Eye (tissue), 1 donor: ENCODE measurements at places on chromosomes 6 and 20.
A peak's percentile ranks its signal among the peaks of the same experiment; 100 is the strongest.

DNA sequence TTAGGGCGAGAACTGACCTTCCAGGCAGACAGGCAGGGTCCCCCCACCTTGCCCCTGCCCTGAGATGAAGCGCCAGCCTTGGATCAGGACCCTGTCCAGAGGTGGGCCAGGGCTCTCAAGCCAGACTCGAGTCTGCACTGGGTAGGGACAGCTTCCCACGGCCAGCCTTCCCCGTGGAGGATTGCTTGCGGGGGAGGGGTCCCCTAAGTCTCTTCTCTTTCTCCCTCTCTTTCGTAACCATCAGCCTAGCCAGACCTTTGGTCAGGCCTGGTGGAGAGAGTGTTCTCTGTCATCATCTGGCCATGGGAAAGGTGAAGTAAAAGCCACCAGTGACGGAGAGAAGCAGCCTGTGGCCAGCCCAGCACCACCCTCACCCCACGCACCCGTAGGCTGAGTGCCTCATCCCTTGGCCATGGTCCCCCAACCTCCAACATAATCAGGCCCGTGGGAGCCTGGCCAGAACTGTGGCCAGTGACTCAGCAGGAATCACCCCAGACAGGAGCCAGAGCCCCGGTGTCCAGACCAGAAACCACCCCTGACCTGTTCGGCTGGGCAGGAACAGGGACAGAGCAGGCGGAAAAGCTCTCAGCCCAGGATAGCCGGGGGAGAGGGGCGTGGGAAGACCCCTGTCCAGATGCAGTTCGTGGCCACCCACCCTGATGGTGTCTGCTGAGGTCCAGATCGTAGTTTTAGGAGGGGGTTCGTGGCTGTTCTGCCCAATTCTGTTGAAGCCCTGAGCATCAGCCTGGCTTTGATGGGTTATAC lies 47.1 kb downstream of the SNAI1 start:
- no peak for DNase-seq

- no peak for DNase-seq
These were observed 23.3 kb upstream of the SNRNP48 start for GRCh38 chr6:7566617-7567173.

- DNase-seq, result no peak
These were observed 47.8 kb upstream of the PLCG1 start for GRCh38 chr20:41089555-41089954.

GRCh38 chr20:34246126-34246626 lies 5.0 kb downstream of the ASIP start:
- DNase-seq, result no peak

DNA sequence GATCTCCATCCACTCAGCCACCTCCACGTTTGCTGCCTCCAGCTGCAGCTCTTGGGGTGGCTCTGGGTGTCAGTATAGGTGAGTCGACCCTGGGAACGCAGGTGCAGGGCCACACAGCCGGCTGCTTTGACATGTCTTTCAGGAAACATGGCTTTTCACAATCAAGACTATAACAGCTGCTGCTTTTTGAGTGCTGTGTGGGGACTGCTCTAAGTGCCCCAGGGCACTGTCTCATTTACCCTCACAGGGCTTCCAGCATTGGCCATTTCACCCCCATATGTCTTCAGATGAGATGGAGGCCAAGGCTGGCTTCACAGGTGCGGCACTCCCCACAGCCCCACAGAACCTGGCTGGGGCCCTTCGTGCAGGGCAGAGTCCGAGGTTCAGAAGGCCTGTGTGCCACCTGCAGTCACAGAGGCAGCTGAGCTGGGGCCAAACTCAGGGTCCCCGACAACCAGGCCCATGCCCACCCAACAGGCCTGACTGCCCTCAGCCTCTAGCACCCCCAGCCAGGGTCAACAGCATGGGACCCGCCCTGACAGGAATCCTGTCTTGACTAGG lies 14.9 kb upstream of the CST7 start:
- no peak for DNase-seq

GRCh38 chr20:57420571-57421252 lies 29.5 kb downstream of the RBM38 start:
- DNase-seq, result no peak

DNA sequence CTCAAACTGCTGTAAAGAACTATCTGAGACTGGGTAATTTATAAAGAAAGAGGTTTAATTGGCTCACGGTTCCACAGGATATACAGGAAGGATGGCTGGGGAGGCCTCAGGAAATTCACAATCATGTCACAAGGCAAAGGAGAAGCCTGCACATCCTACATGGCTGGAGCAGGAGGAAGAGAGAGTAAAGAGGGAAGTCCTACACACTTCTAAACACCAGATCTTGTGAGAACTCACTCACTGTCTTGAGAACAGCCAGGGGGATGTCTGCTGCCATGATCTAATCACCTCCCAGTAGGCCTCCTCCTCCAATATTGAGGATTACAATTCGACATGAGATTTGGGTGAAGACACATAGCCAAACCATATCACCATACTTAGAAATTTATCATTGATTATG lies 1307.0 kb upstream of the GJE1 start:
- no peak for DNase-seq

GRCh38 chr6:3752531-3753227 lies 1.2 kb upstream of the PXDC1 start:
- DNase-seq, result no peak

- peak; percentile 93 for DNase-seq
These were observed 2.5 kb downstream of the RSPO3 start for GRCh38 chr6:127120787-127121636.

DNA sequence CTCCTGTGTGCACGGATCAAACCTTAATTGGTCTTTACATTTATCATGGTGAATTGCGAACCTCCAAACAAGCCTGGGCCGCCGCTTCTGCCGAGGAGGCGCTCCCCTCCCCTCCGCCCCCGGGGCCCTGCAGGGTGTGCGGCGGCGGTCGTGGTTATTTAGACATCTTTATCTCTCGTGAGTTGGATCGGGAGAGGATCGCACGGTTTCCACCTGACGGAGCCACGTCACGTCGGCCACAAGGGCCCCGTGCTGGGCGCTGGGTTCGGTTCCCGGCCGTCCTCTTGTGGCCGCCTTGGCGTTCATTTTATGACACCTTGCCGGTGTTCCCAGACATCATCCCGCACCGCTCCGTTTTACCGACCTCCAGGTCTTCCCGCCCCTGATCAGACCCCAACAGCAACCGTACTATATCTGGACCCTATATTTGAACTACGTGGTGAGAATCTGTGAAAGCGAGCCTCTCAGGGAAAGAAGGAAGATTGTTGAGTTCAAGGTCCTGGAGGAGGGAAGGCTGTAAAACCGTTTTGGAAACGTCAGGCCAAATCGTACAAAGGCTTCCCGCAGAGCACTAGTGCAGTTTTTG lies 1.3 kb upstream of the CNR1 start:
- peak; percentile 70 for DNase-seq

DNA sequence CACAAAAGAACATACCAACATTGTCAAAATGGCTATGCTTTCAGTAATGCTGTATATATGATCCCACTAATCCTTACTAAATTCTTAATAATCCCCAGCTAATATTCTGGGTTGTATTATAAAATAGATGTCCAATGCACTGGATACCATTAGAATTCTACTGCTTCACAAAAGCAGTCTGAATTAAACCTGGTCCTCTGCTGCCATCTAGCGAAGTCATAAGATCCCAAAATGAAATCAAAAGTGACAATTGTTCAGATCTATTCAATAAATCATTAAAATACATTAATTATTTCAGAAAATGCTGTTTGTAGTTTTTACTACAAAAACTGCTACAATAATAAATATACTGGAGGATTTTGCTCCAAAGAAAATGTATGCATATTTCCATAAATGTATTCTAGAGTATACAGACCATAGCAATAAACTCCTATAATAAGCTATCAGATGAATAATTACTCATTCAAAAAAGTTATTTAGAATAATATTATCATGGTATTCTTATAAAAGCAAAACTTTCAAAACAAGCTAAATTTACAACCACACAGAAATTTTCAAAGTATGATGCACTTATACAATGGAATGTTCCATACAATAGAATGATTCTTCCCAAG lies 92.6 kb downstream of the RNGTT start:
- peak; percentile 91 for DNase-seq

DNA sequence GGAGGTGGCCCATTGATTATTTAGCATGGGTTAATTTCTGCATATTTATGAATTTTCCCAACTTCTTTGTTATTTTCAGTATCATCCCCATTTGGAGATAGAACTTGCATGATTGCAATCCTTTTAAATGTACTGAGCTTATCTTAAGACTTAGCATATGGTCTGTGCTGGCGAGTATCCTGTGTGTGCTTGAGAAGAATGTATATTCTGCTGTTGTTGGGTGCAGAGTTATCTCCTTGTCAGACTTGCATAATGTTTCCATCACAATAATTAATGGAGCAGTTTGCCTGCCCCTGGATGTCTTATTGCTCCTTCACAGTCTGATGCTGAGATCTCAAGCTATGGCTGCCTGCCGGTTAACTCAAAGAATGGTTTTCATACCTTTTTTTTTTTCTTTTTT lies 112.6 kb downstream of the CDYL start:
- no peak for DNase-seq

- peak; percentile 82 for DNase-seq
These were observed at the start of gene TXLNB for GRCh38 chr6:139291813-139292619. Gene TXLNB (minus strand): TSS chr6:139291998. CDS start chr6:139288899, 3,099 bp downstream.

DNA sequence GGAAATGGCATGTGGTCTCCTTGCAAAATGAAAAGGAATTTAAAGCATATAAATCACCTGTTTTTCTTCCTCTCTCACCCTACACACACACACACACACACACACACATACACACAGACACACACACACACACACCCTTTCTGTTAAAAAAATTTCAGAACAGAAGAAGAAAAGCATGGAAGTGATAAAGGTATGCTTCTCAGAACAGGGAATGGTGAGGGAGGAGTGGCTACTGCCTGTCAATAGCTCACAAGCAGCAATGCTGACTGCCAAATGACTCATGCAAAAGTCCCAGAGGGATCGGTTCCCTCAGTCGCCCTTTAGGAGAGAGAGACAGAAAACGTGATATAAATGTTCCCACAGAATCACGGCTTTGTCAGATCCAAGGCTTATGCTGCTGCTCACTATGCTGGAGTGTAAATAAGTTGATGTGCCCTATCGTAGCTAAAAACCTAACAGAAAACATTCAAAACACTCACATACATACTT lies 102.6 kb downstream of the IBTK start:
- DNase-seq, result peak; percentile 79

GRCh38 chr6:116395647-116396046 lies 24.9 kb downstream of the DSE start:
- no peak for DNase-seq

DNA sequence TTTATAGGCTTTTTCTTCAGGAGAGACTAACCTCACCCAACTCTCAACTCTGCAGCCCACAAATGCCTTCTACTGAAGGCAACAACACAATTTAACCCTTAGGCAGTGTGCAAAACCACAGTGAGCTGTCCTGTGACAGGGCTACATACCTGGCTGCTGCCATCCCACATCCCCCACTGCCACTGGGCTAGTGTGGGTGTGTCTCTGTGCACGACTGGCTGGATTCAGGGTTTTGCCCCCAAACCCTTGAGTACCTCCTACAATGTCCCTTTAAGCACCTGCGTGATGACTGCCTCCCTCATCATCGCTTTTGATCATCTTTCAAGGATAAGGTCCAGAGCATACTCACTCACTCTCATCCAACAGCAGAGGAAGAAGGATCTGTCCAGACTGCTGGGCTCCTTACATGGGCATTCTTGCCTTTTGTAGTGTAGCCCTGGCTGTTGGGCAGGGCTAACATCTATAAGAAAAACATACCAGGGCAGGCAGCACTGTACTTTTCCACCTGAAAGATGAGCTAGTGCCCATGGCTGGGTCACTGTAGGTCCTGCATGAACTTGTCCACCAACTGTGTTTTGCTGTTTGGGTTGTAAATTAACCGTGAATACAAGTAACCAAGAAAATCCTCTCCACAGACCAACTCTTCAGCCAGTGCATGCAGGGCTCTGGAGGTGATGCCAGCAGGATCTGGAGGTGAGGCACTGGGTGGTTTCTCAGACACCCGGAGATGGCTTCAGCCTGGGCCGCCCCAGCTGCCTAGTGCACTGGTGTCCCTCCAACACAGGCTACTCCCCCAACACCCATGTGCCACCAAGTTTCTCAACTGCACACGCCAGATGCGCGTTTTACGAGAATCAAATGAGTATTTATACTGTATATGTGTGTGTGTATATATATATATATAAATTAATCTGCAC lies 45.2 kb downstream of the PLCG1 start:
- no peak for DNase-seq

- no peak for DNase-seq
These were observed 454.9 kb downstream of the PTPRT start for GRCh38 chr20:42734660-42735368.

DNA sequence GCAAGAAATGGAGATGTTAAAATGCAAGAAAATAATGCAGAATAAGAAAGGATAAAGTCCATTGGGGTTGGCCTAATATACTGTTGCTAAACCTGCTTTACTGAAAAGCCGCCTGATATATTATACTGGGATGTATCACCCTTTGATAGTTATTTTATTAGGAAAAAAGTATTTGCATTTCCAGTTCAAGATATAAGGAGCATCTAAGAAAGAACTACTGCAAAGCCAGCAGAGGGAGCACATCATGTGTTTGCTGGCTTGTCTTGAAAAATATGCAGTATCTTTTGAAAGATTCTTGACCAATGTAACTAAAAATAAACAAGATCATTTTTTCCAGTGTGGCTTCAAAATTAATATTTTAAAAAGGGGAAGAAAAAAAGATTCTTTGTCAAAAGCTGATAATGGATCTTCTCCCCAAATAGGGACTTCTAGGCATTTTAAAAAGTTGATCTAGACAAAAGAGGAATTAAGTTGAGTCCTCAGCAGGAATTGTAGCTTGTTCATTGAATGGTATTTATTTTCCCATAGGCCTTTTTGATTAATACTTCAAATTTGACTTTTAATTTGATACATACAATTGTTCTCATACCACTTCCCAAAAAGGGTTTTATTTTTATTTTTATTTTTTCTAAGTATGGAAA lies 214.9 kb downstream of the ZFAND3 start:
- DNase-seq, result peak; percentile 28

- peak; percentile 100 for DNase-seq
These were observed 60.3 kb upstream of the HFE start for GRCh38 chr6:26026833-26027490.

DNA sequence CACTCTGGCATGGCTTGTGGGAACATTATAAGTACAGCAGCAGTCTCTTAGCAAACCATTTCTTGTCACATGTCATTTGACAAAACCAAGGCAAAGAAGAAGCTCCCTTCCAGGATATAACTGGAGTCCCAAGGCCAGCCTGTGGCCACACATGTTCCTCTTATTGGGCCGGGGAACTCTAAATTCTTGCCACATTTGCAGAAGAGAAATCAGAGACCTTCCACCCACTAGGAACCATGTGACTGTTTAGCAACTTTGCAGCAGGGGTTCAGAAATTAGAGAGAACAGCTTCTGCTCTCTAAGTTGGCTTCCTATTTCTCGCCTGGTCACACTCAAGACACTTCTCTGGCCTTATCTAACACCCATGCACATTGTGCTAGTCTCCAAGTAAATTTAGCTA lies 20.4 kb upstream of the MEP1A start:
- no peak for DNase-seq

GRCh38 chr6:35713006-35713767 lies 23.6 kb upstream of the ARMC12 start:
- no peak for DNase-seq

DNA sequence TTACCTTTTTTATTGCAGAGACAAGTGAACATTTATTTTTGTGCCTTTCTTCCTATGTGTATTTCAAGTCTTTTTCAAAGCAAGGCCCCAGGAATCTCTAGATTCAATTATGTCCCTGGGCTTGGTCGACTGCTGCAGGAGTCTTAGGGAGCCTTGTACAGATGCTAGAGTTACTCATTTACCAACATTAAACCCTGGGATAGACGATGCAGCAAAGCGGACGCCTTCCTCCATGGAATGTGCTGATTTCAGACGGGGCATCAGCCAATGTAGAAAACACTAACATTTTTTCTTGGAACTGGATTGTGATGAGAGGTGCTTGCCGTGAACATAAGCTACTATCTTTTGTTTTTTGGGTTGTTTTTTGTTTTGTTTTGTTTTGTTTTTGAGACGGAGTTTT lies 55.9 kb downstream of the CD164 start:
- no peak for DNase-seq
